Endothelial cell of umbilical vein (primary cell): ENCODE measurements at places on chromosomes 16 and 17. TPM values are rescaled to one million over a fixed set of nuclear protein-coding genes. Genes with fewer than 3 reads are reported as not detected.

- no peak for DNase-seq
These were observed 32.8 kb downstream of the TANC2 start for GRCh38 chr17:62998665-62999393.

DNA sequence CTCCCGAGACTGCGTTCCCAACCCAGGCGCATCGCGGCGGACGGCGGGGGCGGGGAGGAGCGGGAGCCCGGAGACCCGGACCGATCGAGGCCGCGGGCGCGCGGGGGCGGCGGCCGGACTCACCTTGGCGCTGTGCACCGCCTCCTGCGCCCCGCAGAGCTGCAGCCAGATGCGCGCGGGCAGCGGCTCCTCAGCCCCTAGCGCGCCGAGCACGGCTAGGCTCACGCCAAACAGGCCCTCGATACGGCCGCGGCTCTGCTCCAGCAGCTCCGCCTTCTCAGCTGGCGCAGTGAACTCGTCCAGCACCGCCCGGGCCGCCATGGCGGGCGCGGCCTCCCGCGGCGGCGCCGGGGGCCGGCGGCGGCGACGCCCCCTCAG lies 339 bp downstream of the N4BP1 start:
- no peak for DNase-seq

The SSTR5 gene
- 0.24 TPM in 1 of 2 replicates, not detected in the other for total RNA-seq

DNA sequence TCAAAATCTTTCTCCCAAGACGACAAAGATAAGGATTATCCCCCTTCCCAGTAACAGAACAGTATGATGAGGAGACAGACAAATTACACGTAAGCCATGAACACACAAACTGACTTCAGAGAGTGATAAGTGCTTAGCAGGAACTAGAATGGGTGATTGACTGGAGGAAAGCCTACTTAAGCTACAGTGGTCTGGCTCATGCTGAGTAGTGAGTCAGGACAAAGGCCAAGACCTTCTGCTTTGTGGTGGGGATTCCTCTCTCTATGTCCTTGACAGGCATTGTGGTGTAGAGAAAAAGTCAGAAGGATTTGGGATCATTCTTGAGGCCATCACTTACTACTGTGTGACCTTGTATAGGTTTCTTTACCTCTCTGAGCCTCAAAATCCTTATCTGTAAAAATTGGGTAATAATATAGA lies 381.9 kb upstream of the CCL2 start:
- DNase-seq: no peak

DNA sequence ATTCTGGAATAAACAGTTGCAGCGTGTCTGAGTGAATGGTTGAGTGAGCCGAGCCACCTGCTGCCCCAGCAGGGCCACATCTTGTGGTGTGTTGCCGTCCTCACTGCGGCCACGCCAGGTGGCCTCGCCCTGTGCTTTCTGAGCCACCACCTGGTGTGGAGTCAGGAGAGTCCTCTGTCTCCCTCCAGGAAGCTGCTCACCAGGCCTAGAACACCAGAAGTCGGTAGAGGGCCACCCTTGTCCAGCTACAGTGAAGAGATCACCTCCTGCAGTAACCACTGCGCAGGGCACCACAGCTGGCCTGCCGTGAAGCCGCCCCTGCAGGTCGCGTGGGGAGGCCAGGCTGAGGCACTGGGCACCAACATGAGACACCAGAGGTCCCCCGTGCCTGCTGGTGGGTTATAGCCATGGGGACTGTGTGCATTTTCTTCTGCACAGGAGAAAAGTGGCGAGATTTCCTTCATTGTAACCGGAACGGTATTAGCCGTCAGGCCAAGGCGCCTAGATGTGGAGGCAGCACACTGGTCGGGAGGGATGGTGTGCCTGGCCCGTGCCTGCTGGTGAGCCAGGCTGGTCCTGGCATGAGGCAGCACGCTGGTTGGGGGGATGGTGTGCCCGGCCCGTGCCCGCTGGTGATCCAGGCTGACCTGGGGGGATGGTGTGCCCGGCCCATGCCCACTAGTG lies 28.9 kb upstream of the FOXK2 start:
- DNase-seq: no peak

GRCh38 chr17:49676276-49676868 lies 1.5 kb downstream of the SPOP start:
- DNase-seq: peak; percentile 40

GRCh38 chr16:47886631-47887415 lies 269.0 kb downstream of the ABCC12 start:
- DNase-seq: no peak

The FBXO39 gene
- total RNA-seq: 0.20 and 0.99 TPM in 2 replicates

DNA sequence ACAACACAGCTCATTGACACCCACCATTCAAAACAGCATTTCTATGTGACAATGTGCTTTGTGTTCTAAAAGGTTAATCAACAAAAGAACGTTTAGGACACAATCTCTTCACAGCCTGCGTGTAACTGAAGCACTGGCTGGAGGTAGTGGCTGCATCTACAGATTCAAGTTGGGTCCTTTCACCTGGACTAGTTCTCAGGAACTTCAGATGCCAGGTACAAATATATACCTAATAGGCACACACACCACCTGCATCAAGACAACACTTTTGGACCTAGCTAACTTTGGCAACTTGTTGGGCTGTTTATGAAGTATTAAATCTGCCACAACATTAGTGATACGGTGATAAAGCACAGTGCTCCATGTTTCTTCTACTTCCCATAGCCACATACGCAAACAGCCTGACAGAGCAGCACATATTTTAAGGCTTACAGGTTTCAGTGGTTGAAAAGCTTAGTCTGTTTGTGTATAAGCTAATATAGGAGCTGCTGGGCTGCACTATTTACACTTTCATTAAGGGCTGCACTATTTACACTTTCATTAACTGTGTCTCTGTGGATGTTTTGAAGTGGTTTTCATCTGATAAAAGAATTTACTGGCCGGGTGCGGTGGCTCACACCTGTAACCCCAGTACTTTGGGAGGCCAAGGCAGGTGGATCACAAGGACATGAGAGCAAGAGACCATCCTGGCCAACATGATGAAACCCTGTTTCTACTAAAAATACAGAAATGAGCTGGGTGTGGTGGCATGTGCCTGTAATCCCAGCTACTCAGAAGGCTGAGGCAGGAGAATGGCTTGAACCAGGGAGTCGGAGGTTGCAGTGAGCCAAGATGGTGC lies 132.6 kb downstream of the PARN start:
- DNase-seq: no peak

DNA sequence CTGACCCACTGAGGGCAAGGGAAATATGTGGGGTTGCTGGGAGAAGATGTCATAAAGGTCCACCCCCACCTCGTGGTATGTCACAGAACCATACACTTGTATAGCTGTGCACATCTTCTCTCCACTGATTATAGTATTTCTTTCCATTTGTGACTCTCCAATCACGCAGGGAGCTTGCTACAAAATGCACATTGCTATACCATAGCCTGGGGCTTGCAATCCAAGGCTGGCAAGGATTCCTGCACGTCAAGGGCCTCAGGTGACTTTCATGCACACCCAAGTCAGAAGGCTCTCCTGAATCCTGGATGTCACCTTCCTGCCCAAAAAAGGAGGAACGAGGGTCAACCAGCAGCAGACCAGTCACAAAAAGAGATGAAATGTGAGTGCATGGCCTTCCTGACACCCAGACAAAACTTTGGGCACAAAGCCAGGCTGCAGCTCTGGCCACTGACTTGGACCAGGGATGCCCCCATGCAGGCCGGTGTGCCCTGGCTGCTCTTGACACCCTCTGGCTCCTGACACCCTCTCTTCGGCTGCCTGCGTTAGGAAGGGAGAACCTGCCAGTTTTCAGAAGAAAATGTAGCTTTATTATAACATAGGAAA lies 12.1 kb downstream of the TBC1D26 start:
- no peak for DNase-seq

The SMPD3 gene
- total RNA-seq: not detected in 2 replicates

The AANAT gene
- total RNA-seq: not detected in 2 replicates

The HS3ST3A1 gene
- not detected in 2 replicates for total RNA-seq

The ZDHHC1 gene
- total RNA-seq: 12.9 and 14.4 TPM in 2 replicates

The CSH1 gene
- not detected in 2 replicates for total RNA-seq

DNA sequence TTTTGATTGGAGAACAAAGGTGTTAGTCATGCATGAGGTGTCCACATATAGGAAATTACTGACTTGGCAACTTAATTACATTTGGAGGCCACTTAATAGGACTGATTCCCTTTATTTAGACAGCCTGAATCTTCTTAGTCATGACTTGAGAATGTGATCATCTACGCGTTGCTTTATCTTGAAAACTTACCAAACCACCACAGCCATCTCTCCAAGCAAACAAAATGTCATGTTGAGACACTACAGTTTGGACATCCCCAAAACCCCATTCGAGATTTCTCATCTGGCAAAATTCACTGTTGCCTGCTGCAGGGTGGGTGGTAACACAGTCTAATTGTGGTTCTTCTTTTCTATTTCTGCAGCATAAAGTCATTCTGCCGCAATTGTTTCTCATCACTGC lies 176.5 kb upstream of the CDH5 start:
- DNase-seq: peak; percentile 15

- DNase-seq: no peak
These were observed 25.4 kb upstream of the ARL4D start for GRCh38 chr17:43373356-43373755.

DNA sequence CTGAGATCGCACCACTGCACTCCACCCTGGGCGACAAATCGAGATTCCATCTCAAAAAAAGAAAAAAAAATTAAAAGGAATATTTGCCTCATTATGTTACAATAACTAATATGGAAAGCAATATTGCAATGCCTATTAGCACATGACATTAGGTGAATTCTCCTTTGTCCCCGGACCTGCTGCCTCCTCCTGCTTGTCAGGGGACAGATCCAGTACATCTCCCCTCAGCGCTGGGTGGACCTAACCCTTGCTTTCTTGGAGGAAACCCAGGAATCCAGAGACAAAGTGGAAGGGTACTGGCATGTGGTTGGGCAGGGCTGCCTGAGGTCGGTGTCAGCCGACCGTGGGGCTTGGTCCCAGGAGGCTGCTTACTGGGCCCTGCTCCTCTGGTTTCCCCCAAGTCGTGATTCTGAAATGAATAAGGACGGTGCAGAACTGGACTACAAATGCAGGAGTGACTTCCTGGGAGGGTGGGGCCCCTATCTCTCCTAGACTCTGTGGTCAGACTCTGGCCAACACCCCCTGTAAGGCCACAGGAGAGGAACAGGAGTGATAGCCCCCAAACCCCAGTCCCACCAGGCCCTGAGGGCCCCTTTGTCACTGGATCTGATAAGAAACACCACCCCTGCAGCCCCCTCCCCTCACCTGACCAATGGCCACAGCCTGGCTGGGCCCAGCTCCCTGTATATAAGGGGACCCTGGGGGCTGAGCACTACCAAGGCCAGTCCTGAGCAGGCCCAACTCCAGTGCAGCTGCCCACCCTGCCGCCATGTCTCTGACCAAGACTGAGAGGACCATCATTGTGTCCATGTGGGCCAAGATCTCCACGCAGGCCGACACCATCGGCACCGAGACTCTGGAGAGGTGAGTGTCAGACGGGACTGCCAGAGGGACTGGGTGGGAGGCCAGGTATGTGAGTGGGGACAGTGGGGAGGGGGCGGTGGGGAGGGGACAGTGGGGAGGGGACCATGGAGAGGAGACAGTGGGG lies at the start of gene HBZ:
HBZ (plus strand) TSS at position 504 of the 988 bp plus-strand sequence; CDS start at position 770, 266 bp downstream.
- DNase-seq: no peak

GRCh38 chr17:31604936-31605335 lies 213.5 kb downstream of the RAB11FIP4 start:
- DNase-seq: no peak

The NFATC2IP gene
- total RNA-seq: 64.8 and 69.6 TPM in 2 replicates

The FZD2 gene
- total RNA-seq: 4.4 and 5.8 TPM in 2 replicates

GRCh38 chr16:3609895-3610697 lies 1.3 kb downstream of the SLX4 start:
- no peak for DNase-seq

DNA sequence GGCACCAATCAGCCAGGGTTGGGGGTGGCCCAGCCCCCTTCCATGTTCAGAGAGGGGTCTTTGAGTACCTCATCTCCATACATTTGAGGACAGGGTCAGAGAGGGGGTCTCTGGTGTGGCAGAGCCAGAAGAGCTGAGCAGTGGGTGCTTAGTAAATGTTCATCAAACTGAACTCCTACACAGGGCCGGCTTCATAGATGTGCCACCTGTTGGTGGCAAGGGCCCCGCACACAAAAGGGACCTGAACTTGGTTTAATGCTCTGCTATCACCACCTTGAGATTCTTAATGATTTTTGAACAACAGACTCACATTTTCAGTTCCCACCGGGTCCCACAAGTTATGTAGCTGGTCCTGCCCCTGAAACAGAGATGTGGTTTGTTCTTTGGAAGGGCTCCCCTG lies 9.0 kb upstream of the C1QL1 start:
- no peak for DNase-seq

The SEPTIN1 gene
- total RNA-seq: 0.75 and 1.2 TPM in 2 replicates

GRCh38 chr17:2889256-2889655 lies 93.0 kb downstream of the RAP1GAP2 start:
- DNase-seq: no peak

DNA sequence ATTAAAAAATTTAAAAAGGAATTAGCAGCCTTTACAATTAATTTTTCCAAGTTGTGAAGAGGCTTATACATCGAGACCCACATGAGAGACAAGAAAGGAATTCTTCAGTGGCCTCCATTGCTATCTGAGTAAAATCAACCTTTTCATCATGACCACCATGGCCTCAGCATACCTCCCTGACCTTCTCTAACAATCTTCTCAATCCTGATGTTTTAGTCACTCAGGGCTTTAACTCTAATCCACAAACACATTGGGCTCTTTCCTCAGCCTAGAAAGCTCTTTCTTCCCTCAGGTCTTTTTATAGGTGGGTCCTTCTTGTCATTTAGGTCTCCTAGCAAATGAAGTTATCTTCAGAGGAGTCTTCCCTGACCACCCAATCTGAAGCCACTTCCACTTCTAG lies 46.4 kb downstream of the SPOP start:
- DNase-seq: no peak

DNA sequence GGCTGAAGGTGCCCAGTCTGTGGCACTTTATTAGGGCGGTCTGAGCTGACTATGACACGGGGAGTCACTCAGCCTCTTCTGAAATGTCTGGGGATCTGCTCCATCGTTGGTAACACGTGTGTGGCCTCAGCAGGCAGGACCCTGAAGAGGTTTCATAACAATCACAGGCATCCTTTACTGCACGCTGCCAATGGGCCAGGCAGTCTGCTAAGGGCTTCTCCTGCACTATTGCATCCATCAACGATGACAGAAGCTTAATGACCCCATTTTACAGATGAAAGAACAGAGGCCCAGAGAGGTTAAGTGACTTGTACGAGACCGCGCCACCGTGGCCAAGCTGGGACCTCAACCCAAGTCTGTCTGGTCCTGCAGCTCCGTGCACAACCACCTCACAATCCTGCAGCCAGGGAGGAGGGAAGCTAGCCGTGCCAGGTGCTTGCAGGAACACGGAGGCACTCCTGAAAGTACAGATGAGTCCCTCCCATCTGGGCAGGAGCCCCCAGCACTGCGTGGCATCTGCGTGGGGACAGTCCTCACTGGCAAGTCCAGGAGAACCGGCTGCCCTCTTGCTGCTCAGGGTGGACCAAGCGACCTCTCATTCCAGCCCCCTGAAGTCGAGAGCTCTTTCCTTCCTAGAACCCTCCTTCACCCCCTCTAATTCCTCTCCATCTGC lies 40.0 kb downstream of the RPH3AL start:
- DNase-seq: no peak
